Natural killer cell (primary cell): ENCODE measurements at places on chromosomes 11 and 22. TPM values are rescaled to one million over a fixed set of nuclear protein-coding genes. Genes with fewer than 3 reads are reported as not detected.

DNA sequence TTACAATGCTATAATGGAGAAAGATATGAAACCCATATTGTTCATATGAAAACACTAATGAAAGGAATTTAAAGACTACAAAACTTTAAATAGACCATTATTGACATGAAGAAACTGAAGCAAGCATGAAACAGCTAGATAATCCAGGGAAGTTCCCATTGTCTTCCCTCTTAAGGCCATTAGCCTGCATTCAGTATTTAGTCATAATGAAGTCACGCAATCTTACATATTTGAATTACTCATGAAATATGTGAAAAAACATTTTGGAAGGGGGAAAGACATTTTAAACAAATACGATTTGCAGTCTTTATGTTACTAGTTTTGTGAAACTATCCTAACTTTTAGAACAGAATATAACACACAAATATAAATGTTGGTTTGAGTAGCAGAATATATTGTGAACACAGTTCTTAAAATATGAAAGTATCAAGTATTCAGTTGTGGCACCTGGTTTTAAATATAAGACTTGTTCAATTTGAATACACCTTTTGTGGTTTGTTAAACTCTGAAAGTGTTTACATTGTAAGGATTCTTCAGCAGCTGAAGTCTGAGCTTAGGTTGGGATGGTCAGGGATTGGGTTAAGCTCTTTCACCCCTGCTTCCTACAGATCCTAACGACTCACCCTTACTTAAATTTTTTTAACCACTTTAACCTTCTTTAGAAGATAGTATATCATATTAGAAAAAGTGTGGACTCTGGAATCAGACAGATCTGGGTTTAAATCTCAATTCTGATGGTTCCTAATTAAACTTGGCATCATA, 500.3 kb upstream of the TENM4 start:
- DNase-seq = no peak
- H3K36me3 ChIP-seq = no peaks in the 10 kb centered on the region
- H3K27me3 ChIP-seq = no peaks in the 10 kb centered on the region
- H3K4me1 ChIP-seq = no peaks in the 10 kb centered on the region
- no peak overlapping the region for H3K27ac ChIP-seq
- H3K4me3 ChIP-seq = no peak overlapping the region

The SMC1B gene
- 0.07 TPM for total RNA-seq

The CSNK1E gene
- total RNA-seq = 149 TPM

DNA sequence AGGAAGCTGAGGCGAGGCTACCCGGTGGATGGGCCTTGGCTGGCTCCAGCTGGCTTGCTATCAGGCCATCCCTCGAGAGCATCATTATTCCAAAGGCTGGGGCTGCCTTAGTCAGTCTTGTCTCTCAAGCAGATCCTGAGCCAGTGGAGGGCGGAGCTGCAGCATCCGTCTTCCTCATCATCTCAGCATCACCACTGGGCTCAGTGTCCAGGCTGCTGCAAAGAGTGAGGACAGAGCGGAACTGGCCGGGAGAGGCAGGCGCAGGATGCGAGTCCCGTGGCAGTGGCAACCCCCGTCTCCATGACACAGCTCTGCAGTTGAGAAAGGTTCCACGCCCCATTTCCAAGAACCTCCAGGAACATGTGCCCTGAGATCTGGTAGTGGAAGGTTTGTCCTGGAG, 4.4 kb downstream of the TP53I11 start:
- H3K27me3 ChIP-seq = peaks cover 3% of the 10 kb centered on the region
- H3K4me1 ChIP-seq = peaks cover 50% of the 10 kb centered on the region
- H3K27ac ChIP-seq = no peak overlapping the region
- DNase-seq = no peak
- no peak overlapping the region for H3K4me3 ChIP-seq

DNA sequence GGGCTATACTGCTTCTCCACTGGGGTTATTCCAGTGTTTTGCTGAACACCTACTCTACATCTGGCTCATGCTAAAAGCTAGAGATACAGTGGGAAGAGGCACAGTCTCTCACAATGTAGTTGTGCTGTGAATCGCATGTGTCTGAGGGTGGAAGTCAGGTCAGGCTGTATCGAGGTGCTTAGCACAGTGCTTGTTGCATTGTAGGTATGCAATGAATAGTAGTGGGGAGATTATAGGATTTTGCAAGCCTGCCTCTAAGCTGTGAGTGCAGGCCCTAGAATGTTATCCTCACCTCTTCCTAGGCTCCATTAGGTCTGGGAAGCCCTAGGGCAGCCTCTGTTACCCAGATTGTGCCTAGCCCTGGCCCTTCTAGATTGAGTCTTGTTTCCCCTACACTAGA, 37.4 kb downstream of the MYO18B start:
- H3K4me1 ChIP-seq = no peaks in the 10 kb centered on the region
- H3K36me3 ChIP-seq = no peaks in the 10 kb centered on the region
- no peaks in the 10 kb centered on the region for H3K27me3 ChIP-seq
- H3K27ac ChIP-seq = no peak overlapping the region

The ME3 gene
- 6.9 TPM for total RNA-seq

DNA sequence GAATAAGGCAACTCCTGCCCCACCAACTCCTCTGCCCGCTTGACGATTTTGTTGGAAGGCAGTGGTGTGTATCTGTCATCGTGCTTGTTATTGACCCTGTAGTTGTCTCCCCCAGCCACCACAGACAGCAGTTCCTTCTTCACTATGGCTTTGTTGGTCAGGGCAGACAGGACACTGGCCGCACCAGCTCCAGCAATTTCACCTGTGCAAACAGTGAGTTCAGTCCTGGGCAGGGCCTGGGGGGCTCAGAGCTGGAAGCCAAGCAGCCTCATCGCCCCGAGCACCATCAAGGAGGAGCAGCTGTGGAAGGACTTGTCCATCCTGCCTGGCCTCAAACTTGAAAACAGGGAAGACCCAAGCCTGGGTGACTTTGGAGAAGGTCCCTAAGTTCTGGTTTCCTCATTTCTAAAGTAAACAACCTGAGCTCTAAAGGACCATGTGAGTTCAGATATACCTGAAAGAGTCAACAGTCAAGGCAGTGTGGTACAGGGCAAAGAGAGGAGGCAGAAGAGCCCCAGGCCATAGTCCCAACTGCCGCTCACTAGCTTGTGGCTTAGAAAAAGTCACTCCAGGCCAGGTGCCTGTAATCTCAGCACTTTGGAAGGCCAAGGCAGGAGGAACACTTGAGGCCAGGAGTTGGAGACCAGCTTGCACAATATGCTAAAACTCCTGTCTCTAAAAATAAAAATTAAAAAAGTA, 4.6 kb downstream of the PLAAT2 start:
- H3K4me3 ChIP-seq = no peak overlapping the region
- no peak for DNase-seq
- no peaks in the 10 kb centered on the region for H3K36me3 ChIP-seq
- H3K27ac ChIP-seq = no peak overlapping the region
- no peaks in the 10 kb centered on the region for H3K27me3 ChIP-seq

The NLRX1 gene
- total RNA-seq = 12.4 TPM

- peaks cover 75% of the 10 kb centered on the region for H3K4me1 ChIP-seq
- peak; percentile 52 for DNase-seq
- H3K36me3 ChIP-seq = peaks cover 25% of the 10 kb centered on the region
- peak overlapping the region; percentile 95 for H3K27ac ChIP-seq
- peak overlapping the region; percentile 91 for H3K4me3 ChIP-seq
Observed at GRCh38 chr11:67267188-67268080, 1.2 kb downstream of the GRK2 start.

The CASP4 gene
- 156 TPM for total RNA-seq

The NXPE1 gene
- total RNA-seq = not detected

GRCh38 chr11:46160100-46160499, 38.8 kb upstream of the PHF21A start:
- no peaks in the 10 kb centered on the region for H3K27me3 ChIP-seq
- H3K36me3 ChIP-seq = no peaks in the 10 kb centered on the region
- H3K27ac ChIP-seq = no peak overlapping the region
- H3K4me3 ChIP-seq = no peak overlapping the region
- DNase-seq = no peak

GRCh38 chr11:113894421-113894996, 10.1 kb upstream of the HTR3B start:
- H3K27ac ChIP-seq = no peak overlapping the region
- H3K36me3 ChIP-seq = no peaks in the 10 kb centered on the region
- no peaks in the 10 kb centered on the region for H3K4me1 ChIP-seq
- DNase-seq = no peak
- H3K4me3 ChIP-seq = no peak overlapping the region

The TRPM5 gene
- total RNA-seq = not detected

DNA sequence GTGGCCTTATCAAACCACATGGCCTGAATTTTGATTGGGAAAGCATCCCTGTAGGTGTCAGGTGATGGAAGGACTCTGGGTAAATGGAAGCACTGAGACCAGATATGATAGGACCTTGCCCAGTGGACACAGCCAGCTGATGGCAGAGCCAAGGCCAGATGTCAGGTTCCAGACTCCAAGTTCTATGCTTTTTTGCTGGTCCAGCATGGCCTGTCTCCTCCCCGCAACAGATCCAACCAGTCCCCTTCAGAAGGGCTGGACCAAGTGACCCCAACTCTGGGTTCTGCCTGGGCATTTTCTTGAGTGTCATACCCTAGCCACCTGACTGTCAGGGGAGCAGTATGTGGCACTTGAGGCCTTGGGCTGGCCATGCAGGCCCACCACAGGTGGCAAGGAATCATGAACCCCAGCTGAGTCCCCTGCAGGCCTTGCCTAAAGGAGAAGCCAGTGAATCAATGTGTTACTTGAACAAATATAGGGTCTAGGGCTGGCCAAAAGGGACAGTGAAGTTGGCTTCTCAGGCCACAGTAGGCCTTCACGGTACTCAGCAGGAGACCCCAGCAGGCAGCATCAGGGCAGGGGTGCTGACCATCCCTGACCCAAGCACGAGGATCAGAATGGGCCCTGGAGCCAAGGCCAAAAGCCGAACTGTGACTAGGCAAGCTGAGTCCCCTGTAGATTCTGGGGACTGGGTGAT, 27.1 kb downstream of the KCNQ1OT1 start:
- H3K4me3 ChIP-seq = no peak overlapping the region
- no peak overlapping the region for H3K27ac ChIP-seq
- no peaks in the 10 kb centered on the region for H3K4me1 ChIP-seq
- H3K27me3 ChIP-seq = no peaks in the 10 kb centered on the region
- H3K36me3 ChIP-seq = no peaks in the 10 kb centered on the region

- H3K27ac ChIP-seq = no peak overlapping the region
- H3K27me3 ChIP-seq = no peaks in the 10 kb centered on the region
- peaks cover 37% of the 10 kb centered on the region for H3K4me1 ChIP-seq
- H3K4me3 ChIP-seq = no peak overlapping the region
- no peaks in the 10 kb centered on the region for H3K36me3 ChIP-seq
Observed at GRCh38 chr22:22714600-22715335, 70.4 kb downstream of the GGTLC2 start.

- no peaks in the 10 kb centered on the region for H3K36me3 ChIP-seq
- no peak overlapping the region for H3K4me3 ChIP-seq
- no peak for DNase-seq
- H3K4me1 ChIP-seq = no peaks in the 10 kb centered on the region
Observed at GRCh38 chr22:47550524-47551430, 788.3 kb downstream of the TBC1D22A start.

DNA sequence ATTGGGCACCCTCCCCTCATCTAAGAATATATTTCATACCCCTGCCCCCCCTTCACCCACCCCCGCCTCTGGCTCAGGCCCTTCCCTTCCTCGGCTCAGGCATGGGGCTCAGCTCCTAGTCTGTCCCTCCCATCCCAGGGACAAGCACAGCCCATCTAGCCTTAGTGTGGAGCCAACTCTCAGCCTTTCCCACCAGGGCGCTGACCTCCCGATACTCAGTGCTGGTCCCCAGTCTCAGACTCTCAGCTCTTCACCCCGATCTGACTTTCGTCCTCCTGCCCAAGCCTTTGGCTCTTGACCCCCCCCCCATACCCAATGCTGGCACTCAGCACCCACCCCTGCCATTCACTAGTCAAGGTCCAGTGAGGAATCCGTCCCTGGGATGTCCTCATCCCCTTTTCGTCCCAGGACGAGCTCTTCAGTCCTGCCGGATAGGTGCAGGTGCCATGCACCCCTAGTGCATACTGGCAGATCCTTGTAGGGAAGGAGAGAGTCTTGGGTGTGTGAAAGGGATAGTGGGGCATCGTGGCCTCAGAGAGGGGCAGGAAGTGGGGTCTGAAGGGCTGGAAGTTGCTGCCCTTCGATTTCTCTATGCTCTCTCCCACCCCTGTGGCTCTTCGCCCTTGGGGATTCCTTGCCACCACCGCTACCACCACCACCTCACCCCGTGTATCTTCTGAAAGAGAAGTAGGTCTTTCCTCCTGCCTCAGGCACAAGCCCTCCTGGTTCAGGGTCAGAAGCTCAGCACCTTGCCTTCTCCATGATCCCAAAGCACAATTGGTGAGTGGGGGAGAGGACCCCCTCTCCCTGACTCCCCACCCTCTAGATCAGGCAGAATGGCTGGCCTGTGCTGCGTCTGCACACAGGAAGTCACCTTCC, 2.4 kb downstream of the TPBGL start:
- no peak overlapping the region for H3K27ac ChIP-seq
- peaks cover 18% of the 10 kb centered on the region for H3K27me3 ChIP-seq
- DNase-seq = no peak
- no peak overlapping the region for H3K4me3 ChIP-seq
- no peaks in the 10 kb centered on the region for H3K36me3 ChIP-seq
- peaks cover 15% of the 10 kb centered on the region for H3K4me1 ChIP-seq

The SLC39A13 gene
- 32.6 TPM for total RNA-seq

The GTSE1 gene
- total RNA-seq = 2.7 TPM

The SAA2 gene
- not detected for total RNA-seq

The CRYBB3 gene
- total RNA-seq = not detected

DNA sequence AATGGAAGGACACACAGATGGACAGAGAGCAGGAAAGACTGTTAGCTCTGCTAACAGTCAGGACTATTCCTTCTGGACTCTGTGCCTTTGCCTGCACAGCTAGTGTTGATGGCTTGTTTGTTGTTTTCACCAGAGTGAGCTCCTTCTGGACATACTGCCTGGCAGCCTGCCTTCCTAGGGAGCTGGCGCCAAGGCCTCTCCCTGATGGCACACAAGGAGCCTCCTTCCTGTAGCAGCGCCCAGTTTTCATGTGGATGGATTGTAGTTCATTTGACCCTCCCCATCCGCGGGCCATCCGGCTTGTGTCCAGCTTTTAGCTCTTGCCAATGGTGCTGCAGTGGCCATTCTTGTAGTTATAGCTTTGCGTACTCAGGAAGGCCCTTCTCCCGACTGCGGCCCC, 16.6 kb upstream of the BCR start:
- no peak for DNase-seq
- no peaks in the 10 kb centered on the region for H3K4me1 ChIP-seq
- no peak overlapping the region for H3K4me3 ChIP-seq
- H3K27ac ChIP-seq = no peak overlapping the region
- H3K36me3 ChIP-seq = no peaks in the 10 kb centered on the region

DNA sequence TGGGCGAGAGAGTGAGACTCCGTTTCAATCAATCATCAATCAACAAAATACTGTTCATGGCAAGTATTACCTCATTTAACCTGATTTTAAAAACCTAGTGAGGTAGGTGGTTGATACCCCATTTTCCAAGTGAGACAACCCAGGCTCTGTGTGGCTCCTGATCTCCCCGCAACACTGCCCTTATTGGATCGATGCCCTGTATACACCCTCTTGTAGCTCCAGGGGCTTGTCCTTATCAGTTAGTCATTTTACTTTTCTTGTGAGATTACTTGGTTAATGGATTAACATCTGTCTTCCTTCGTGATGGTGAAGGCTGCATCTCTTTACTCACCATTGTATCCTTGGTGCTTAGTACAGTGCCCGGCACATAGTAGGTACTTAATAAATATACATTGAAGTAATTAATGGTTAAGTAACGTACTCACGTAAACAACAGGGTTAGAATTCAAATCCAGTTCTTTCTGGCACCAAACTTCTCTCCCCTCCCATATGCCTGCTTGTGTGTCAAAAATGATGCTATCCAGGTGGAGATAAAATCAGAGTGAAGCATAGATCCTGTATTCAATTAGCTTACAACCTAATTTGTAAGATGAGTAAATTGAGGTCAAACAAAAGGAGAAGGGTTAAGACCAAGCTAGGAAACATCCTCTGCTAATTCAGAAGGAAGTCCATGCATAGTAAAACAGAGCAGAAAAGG, 1.8 kb upstream of the PRG2 start:
- no peak for DNase-seq
- H3K4me3 ChIP-seq = no peak overlapping the region
- H3K27ac ChIP-seq = no peak overlapping the region
- H3K4me1 ChIP-seq = no peaks in the 10 kb centered on the region
- no peaks in the 10 kb centered on the region for H3K36me3 ChIP-seq
